Fibroblast of skin of right quadriceps (primary cell): ENCODE measurements at places on chromosomes 3 and 15.

- peak; percentile 11 for DNase-seq
These were observed 439.0 kb downstream of the NTRK3 start for GRCh38 chr15:87817553-87817952.

DNA sequence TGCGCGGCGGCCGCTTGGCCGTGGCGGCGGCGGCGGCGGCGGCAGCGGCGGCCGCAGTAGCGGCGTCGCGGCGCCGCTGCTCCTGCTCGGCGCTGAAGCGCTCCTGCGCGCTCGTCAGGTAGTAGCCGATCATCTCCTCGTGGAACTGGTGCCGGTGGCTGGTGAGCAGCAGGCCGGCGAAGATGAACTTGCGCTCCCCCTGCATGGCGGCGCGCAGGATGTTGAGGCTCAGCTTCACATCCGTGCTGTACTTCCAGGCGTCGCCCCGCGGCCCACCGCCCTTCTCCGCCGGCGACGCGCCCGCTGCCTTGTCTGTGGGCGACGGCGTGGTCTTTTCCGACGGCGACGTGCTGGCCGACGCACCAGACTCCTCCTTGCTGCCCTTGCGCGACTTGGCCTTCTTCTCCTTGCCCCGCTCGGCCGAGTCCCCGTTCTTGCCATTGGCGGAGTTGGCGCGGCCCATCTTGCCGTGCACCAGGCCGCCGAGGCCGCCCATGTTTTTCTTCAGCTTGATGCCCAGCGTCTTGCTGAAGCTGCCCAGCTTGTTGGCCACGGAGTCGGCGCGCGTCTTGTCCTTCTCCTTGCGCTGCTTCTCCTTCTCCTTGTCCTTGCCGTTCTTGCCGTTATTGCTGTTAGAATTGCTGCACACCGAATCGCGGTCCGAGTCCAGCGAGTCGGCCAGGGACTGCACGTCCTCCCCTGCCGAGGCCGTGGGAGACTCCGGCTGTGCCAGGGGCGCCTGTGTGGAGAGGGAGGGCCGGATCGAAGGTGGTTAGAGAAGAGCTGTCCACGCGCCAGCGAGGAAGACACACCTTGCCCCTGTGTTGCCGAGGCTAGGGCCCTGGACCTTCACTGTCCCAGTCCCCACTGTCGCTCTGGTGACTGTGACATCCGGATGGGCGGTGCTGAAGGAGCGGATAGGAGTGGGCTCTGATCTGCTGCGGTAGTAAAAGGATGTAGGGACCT is 157.6 kb downstream of the KLF13 start:
- no peak for DNase-seq

DNA sequence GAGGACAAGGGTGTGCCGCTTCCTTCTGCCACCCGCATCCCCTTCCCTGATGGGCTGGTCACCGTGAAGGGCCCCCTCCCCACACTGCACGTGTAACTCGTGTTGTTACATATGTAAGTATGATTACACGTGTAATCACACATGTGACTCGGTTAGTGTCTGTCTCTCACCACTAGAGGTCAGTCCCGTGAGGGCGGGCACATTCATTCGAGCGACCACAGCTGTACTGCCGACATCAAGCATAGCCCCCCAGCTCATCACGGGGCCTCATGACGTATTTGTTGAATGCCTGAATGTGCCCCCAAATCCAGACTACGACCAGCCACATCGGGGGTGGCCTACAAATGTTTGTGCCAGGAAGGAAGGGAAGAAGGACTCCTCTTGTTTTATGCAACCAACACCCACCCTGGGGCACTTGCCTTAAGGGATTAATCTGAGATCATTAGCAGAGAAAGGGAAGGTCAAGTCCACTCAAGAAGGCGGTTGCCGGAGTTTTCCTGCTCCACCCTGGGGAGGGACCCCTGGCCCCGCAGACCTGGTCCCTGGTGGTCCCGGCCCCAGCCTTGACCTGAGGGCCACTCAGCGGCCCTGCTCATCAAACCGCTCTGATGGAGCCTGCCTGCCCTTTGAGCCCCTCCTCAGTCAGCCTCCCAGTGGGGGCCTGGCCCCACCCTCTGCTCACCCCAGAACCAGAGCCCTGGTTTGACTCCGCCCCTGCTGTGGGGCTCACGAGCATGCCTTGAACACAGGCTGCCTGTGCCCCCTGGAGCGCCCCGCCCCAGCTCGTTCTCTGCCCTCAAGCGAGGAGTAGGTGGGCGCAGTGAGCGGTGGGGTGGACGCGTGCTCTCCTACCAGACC is 52.8 kb downstream of the RGMA start:
- peak; percentile 44 for DNase-seq

DNA sequence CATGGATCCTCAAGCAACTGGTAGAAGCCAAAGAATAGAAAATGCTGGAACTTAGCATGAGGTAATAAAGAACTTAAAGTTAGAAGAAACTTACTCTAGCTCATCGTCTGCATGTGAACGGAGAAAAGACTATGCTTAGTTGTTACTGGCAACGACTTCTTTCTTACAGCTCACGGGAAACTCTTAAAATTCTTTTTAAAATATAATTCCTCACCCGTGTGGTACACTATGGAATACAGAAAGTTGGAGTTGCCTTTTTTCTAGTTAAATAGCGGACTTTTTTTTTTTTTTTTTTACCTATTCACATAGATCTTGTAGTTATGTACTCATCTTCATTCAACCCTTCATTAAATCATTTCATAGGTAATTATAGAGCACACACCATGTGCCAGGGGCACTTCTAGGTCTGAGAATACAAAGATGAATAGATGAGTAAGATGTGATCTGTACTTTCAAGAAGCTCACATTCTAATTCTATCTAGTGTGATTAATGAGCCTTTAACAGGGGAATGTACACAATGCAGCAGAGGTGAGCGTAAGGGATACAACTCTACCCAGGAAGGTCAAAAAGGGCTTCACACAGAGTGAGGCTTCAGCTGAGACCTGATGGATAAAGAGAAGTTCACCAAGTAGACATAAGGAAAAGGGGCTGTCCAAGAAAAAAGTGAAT is 18.4 kb upstream of the KCNMB2 start:
- DNase-seq: no peak
